ENCODE measurements at places on chromosomes 2 and 18.

GRCh38 chr2:40265602-40266001 lies 186.3 kb downstream of the SLC8A1 start:
- DNase-seq = no peak

DNA sequence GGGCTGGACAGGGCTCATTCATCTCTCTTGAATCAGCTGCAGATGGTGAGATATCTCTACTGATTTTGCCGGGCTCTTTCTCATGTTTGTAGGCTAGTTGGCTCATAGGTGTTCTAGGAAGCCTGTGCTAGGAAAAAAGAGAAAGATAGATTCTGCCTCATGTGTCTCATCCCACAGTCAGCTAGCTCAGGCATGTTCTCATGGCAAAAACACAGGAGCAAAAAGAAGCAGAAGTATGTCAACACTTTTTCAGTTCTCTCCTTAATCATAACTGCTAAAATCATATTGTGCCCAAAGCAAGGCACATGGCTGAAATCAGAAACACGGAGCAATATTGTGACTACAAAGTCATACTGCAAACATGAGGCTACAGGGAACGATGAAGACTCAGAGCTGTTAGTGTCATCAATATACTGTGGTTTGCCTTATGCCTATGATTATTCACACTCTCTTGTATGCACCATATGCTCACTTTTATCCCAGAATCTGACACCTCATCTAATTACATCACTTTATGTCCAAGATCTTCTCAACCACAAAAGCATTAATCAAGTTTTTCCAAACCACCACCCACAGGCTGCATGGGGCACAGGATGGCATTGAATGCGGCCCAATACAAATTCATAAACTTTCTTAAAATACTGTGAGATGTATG lies 571.9 kb upstream of the CNTNAP5 start:
- no peak for DNase-seq

- no peak for DNase-seq
These were observed 225.3 kb downstream of the MC4R start for GRCh38 chr18:60147323-60147722.

GRCh38 chr18:34821669-34822210 lies 111.6 kb downstream of the DTNA start:
- no peak for DNase-seq

GRCh38 chr2:221477714-221478484 lies 94.2 kb downstream of the EPHA4 start:
- no peak for DNase-seq

DNA sequence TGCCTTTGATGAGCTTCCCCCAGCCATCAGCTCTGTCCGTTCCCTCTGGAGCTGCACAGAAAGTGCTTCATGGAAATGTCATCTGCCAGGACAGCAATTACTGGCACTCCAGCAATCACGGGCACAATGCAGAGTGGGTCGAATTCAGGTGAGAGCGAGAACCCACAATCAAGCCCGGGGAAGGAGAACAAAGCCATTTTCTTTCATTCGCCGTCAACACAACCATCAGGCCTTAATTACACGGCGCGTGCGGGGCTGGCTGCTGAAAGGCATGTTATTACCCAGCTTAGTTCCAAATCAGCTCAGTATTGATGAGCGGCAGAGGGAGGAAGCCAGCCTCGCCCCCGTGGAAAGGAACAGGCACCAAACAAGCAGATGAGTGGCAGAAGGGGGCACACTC lies 143.9 kb downstream of the MYT1L start:
- DNase-seq = no peak

GRCh38 chr2:41853427-41854191 lies 194.2 kb upstream of the PKDCC start:
- no peak for DNase-seq

GRCh38 chr2:66058675-66059074 lies 376.2 kb upstream of the MEIS1 start:
- DNase-seq = no peak

- no peak for DNase-seq
These were observed 329.4 kb upstream of the RAB12 start for GRCh38 chr18:8279781-8280330.

- no peak for DNase-seq
These were observed 98.2 kb downstream of the HIBCH start for GRCh38 chr2:190221429-190221828.

DNA sequence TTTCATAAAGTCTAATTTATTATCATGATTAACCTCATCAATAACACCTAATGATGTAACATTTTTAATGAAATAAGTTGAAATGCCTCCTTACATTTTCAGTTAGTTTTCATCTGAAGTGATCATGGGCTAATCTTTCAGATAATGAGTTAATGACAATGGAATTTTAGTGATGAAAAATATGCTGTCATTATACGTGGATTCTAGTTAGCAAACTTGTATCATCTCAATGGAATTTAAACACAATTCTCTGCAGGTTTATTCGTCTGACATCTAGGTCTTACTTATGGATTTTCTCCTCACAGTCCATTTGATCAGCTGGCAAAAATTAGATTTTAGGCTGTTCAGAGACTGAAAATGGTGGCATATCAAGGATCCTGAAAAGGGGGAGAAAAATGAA lies 885.0 kb downstream of the SLC4A3 start:
- no peak for DNase-seq

DNA sequence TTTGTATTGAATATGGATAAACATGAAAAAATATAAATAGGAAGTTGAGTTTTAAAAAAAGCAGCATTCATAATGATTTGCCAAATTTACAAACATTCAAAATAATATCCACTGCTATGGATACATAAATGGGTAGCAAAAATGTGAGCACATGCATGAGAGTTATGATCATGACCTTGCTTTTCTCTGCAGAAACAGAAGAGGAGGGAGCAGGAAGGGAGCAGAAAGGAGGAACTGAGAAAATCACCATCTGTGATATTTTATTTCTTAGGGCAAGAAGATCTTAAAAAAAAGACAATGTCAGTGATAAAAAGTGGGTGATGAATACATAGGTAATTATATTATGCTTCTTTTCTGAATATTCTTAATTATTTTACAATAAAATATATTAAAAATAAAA lies 17.7 kb upstream of the CCDC93 start:
- no peak for DNase-seq

DNA sequence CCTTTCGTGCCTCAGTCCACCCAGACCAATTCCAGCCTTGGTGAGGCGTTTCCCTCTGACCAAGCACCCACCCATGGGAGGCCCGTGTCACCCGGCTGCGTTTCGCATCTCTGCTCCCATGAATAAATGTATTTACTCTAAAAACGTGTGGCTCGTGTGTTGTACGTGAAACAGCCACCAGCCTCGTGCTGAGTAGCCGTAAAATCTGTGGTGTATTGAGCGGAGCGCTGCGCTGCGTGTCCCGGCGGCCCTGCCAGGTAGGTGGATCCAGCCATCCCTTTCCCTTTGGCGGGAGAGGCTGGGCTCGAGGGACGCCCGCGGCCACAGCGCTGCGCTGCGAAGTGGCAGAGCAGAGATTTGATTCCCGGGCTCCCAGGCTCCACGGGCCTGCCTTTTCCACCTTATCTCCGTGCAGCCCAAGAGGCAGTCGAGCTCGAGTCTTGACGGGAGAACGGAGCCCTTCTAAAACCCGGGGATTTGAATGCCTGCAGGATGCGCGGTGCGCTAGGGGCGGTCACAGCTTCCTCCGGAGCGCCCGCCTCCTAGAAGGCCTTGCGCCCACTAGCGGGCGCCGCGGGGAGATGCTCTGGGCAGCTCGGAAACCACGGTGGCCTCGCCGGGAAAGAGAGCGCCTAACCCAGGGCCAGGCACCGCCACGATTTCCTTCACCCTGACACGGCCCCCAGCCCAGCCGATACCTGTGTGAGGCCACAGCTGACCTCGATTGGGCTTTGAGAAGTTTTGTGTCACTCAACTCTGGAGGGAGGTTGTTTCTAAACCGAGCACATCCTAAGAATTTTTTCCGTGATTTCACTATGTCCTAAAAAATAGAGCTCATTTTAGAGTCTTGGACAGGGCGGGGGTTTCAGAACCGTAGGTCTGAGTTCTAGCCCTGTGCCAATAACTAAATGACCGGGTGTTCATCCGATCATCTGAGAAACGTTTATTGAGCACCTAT lies 3.9 kb upstream of the PSMD1 start:
- DNase-seq = peak; percentile 86

DNA sequence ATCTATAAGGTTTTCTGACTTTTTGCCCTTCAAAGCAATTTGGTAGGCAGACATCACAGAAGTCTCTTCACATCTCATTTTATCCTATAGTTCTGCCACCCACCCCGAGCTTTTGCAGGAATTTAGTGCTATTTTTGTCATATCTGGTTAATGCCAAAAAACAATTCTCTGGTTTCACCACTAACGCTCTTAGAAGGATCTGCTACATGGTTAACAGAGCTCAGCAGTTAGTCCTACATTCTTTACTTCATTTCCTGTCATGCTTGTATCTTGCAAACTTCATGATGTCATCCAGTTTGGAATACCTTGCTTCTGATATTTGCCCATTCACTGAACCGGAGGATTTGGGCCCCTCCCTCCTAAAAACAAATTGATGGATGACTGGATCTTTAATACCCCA lies 116.8 kb upstream of the SERPINE2 start:
- DNase-seq = no peak

Measured in activated CD4-positive, alpha-beta T cell treated with anti-CD3 and anti-CD28 coated beads, Interleukin-2, amount 50 U/mL, for 48 hours (primary cell).